NCI-H1436 (cell line): ENCODE measurements at places on chromosomes 5 and 9.

DNA sequence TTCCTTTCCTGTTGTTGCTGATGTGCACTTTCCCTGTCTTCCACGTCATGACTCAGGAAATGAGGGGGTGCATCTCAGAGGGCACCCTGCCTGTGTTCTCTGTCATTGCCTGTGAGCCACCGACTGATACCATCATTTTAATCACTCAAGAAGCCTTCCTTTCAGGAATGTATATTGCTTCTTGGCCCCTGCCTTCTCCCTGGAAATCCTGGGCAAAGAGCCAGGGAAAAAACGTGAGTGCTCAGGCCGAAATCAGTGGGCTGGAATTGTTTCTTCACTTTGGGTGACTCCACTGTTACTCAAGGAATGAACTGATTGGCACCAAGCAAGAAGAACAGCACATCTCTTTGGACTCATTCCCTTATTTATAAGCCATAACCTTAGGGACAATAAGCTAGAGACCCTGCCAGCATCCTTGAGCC, 126.1 kb downstream of the SNX18 start:
- DNase-seq = no peak

DNA sequence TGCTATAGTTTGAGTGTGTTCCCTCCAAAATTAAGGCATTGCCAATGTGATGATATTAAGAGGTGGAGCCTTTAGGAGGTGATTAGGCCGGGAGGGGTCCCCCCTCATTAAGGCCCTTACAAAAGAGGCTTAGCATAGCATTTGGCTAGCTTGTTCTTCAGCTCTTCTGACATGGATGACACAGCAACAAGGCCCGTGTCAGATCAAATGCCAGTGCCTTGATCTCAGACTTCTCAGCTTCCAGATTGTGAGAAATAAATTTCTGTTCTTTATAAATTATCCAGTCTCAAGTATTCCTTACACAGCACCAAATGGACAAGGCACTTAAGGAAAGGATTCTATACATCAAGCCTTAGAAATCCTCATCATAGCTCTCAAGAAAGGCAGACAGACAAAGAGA, 31.8 kb downstream of the SLC38A9 start:
- no peak for DNase-seq

- DNase-seq = no peak
Measured at GRCh38 chr9:77016526-77017504, 2.6 kb upstream of the FOXB2 start.

DNA sequence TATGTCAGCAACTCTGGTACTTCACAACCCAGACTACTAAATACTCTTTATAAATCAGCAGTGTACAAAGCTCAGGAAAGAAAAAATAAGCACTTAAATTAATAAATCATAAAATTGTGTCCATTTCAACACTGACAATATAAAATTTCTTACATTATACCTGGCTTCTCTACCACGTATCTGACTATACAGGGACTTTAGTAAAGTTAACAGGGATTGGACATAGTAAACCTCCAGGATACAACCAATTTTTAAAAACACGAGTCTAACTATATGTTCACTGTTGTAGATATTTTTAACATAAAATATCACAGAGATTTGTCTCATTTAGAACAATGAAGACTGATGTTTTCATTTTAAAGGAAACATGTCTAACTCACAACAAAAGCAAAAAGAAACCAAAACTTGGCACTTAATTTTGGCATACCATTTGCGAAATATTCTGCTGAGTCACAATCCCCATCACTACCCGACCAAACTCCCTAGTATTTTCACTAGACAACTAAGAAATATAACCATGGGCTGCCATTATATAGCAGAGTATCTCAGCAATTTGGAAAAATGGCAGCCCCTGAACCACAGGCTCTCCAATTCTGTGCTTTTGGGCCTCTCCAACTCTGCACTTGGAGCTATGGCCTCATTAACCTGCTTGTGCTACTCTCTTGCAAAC, 14.4 kb downstream of the FAM169A start:
- no peak for DNase-seq

DNA sequence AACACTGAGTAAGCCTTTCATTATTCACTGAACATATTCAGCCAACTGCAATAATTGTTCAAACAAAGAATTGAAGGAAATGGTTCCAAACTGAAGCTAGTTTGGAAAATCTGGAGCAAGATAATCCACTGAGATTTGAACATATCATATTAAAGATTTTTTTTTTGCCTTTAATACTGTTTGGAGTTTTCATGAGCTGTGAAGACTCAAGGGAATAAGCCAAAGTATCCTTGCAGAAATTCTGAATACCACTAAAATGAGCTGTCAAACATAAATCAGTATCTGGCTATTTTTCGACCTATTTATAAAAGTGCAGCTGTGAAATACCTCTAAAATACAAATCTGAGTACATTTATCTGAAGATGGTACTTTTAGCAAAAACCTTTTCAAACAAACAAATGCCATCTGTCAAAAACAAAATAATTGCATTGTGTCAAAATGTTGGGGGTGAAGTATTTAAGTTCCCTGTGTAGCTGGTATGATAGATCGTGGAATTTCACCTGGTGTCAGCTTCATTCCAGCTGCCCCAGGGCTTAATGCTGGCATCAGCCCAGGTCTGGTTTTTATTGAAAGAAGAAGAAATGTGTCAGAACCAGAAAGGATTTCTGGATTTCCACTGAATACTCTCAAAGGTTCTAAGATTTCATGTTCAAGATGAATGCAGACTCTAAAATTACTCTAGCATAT, 149.0 kb upstream of the GRAMD2B start:
- DNase-seq = no peak

- no peak for DNase-seq
Measured at GRCh38 chr9:120436983-120437475, 142.9 kb downstream of the CDK5RAP2 start.

DNA sequence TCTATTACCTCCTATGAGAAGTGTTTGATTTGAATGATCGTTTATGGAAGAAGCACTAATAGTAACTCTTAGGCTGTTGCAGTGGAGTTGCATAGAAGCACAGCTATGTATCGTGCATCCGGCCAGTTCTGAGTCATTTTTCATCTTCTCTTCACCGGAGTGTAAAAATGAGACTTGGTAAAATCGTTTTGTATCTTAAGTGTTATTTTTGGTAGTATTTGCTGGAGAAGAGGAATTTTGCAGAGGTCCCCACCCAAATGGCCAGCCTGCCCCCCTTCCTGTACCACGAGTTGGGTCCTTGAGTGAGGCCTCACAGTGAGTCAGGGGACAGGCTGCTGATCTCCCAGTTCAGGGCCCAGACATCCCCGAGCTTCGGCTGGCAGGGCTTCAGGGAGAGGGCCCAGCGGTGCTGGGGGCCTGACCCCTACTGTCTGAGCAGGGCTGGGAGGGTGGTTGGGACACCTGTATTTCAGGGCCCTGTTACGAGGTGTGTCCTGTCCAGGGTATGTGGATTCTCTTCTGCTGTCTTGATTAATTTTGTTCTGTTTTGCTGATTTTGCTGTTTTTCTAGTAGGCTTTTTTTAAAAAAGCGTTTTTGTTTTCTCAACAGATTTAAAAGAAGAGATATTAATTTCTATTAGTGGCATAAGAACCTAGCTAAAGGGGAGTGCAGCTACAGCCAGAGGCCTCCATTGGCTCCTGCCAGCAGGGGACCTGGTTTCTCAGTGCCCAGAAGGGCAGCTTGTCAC, 210.8 kb downstream of the TRIO start:
- no peak for DNase-seq

DNA sequence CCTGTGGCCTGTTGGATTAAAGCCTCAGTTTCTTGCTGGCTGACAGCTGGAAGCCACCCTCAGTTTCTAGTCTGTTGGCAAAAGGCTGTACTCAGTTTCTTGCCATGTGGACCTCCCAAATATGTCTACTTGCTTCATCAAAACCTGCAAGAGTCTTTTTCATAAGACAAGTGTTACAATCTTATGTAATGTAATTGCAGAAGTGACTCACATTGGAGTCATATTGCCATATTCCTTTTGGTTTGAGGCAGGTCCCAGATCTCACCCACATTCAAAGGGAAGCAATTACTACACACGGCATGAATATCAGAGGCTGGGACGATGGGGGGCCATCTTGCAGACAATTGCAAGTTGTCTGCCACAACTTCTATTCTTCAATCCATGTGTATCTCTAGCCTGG, 286.7 kb upstream of the IL12B start:
- no peak for DNase-seq

GRCh38 chr9:81815781-81816180, 112.4 kb upstream of the SPATA31D4 start:
- no peak for DNase-seq

DNA sequence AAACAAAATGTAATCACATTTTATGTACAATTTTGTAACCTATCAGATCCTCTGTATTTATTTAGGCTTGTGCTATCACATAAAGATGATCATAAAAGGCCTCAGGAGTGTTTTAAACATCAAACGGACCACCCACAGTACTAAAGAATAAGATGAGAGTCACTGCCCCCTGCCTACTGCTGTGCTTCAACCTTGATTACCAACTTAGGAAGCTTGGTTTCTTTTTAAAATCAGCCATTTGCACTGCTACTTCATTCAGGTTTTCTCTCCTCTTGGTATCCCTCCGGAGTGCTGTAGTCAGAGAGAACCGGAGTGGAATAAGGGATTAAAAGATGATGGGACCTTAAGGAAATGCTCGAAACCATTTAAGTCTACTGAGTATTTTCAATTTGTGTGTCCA, 6.9 kb downstream of the C7 start:
- no peak for DNase-seq

GRCh38 chr5:157902449-157903116, 43.6 kb upstream of the CLINT1 start:
- no peak for DNase-seq

DNA sequence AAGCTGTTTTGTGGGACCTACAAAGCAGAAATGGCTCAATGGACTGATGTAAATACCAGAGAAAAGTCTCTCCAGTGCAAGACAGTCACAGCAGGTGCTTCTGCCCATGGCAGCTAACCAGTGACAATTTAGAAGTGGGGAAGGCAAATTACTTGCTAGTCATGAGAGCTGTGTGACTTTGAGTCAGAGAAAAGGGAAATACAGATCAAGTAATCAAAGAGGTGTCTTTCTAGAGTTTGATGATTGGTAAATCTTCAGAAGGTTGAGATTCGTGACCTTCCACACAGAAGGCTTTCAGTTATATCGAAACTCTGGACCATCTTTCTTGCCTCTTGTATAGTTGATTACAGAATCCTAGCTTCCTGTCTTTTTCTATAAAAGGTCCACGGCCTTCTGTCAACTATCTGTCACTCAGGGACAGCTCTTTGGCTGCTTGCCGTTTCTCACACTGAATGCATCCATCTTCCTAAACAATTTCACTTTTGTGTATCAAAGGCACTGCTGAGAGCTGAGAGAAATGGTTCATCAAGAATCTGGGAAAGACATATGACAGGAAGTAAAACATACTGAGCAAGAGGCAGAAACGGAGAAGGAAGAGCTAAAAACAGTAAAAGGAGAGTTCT, 993.9 kb upstream of the ACO1 start:
- no peak for DNase-seq

DNA sequence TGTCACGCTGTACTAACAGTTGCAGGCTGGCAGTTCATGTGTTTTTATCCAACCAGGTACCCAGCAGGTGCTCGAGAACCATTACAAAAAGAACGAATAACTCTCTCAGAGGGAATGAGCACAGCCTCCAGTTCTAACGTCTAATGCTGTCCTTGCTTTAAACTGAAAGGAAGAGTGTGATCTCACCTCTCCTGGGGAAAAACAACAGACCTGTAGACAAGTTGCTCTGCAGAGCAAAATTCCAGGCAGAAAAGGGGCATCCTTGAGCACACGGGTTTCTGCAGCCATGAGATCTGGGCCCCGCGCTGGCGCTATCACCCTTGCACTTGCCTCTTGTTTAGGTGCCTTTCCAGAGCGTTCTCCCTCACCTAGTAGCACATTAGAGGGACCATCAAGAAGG, 92.5 kb upstream of the DNAH5 start:
- no peak for DNase-seq

- DNase-seq = no peak
Measured at GRCh38 chr5:96761618-96762017, 46.1 kb downstream of the ERAP1 start.
